ENCODE measurements at places on chromosomes 1 and 21. TPM values are rescaled to one million over a fixed set of nuclear protein-coding genes. Genes with fewer than 3 reads are reported as not detected.

ATP1A2 gene
- total RNA-seq = not detected

PTGFRN gene
- 0.79 TPM for total RNA-seq

THEM4 gene
- 15.5 TPM for total RNA-seq

FMN2 gene
- not detected for total RNA-seq

FCRL6 gene
- 309 TPM for total RNA-seq

AXDND1 gene
- total RNA-seq = 1.7 TPM

TNNT2 gene
- total RNA-seq = not detected

BMP8B gene
- 3.6 TPM for total RNA-seq

CCDC24 gene
- total RNA-seq = 3.8 TPM

TTC34 gene
- 1.2 TPM for total RNA-seq

H6PD gene
- 37.1 TPM for total RNA-seq

BGLAP gene
- total RNA-seq = 1.1 TPM

SDC3 gene
- total RNA-seq = not detected

ATPAF1 gene
- 19.0 TPM for total RNA-seq

C4BPA gene
- not detected for total RNA-seq

FAM72B gene
- total RNA-seq = 0.40 TPM

ACOT11 gene
- total RNA-seq = 0.85 TPM

ECM1 gene
- not detected for total RNA-seq

OR2G6 gene
- not detected for total RNA-seq

SDF4 gene
- total RNA-seq = 184 TPM

CASQ1 gene
- total RNA-seq = not detected

TFF1 gene
- not detected for total RNA-seq

RHCE gene
- not detected for total RNA-seq

ADORA3 gene
- 0.40 TPM for total RNA-seq

RUSC1 gene
- total RNA-seq = 24.7 TPM

PRAMEF17 gene
- total RNA-seq = not detected

PRELP gene
- total RNA-seq = not detected

JAK1 gene
- total RNA-seq = 507 TPM

G0S2 gene
- total RNA-seq = 132 TPM
